Stimulated activated CD8-positive, alpha-beta memory T cell treated with anti-CD3 and anti-CD28 coated beads, Interleukin-2, amount 100 ng/mL, for 1 hour (primary cell): ENCODE measurements at places on chromosomes 3 and 15.
A peak's percentile ranks its signal among the peaks of the same experiment; 100 is the strongest.

GRCh38 chr3:101433652-101434051, 79.4 kb downstream of the SENP7 start:
- no peak for DNase-seq

DNA sequence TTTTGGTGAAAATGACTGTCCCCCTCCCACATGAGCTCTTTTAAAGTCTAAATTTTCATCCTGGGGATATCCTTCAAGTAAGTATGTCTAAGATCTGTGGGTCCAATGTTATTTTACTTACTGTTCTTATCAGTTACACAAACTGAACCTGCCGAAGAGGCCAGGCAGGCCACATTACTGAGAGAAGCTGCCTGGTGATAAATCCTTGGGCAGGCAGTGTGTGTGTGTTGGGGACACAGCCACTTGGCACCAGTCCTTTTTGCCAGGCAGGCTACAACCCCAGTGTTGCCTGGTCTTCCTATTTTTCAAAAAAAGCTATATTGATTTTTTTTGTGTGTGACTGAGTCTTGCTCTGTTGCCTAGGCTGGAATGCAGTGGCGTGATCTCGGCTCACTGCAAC, 50.6 kb upstream of the RASA2 start:
- no peak for DNase-seq

- DNase-seq, result no peak
These were observed 27.4 kb upstream of the ALPK3 start for GRCh38 chr15:84789762-84790161.

DNA sequence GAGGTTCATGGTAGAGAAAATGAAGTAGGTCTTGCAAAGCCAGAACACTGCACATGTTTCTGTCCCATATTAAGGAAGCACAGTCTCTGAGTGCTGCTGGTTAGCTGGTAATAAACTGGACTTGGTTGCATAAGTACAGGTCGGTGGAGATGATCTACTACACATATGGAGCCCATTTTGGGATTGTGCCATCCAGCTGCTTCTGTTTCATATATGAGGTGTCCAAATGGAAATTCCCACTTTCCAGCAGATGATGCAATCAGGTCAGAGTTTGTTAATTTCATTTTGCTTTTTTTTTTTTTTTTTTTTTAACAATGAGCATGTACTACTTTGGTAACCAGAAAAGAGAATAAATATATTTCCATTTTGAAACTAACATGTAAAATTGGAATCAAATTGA, 122.6 kb downstream of the SATB1 start:
- no peak for DNase-seq

- DNase-seq, result no peak
These were observed 36.8 kb downstream of the TMEM108 start for GRCh38 chr3:133074977-133075376.

GRCh38 chr15:58546635-58547627, 115.1 kb downstream of the LIPC start:
- no peak for DNase-seq

DNA sequence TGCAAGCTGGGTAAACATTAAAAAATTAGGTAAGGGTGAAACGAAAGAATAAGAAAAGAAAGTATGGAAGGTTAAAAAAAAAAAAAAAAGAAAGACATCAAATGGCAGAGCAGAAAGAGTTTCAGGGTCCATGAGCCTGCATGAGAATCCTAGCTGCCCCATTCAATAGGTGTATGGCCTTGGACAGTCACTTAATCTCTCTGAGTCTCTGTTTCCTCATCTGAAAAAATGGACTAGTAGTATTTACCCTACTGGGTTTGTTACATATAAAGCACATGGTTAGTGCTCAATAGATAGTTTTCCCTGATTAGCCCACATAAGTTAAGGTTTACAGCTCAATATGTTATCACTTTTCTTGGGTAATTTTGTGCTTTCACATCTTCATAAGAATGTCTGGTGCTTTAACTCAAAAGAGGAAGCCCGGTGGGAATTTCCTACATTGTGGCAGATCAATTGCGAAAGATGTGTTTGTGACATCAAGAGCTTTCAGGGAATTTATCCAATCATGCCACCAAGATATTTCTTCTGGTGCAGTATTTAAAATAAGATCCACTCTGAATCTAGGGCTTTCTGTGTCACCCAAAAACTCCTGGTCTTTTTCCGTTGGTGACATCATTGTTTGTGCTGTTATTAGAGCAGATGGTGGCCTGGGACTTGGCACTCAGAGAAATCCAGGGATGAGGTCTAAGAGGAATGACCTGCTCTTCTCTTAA, 57.2 kb upstream of the UBE2E1 start:
- no peak for DNase-seq

GRCh38 chr3:130242850-130243569, 102.5 kb upstream of the COL6A5 start:
- no peak for DNase-seq

DNA sequence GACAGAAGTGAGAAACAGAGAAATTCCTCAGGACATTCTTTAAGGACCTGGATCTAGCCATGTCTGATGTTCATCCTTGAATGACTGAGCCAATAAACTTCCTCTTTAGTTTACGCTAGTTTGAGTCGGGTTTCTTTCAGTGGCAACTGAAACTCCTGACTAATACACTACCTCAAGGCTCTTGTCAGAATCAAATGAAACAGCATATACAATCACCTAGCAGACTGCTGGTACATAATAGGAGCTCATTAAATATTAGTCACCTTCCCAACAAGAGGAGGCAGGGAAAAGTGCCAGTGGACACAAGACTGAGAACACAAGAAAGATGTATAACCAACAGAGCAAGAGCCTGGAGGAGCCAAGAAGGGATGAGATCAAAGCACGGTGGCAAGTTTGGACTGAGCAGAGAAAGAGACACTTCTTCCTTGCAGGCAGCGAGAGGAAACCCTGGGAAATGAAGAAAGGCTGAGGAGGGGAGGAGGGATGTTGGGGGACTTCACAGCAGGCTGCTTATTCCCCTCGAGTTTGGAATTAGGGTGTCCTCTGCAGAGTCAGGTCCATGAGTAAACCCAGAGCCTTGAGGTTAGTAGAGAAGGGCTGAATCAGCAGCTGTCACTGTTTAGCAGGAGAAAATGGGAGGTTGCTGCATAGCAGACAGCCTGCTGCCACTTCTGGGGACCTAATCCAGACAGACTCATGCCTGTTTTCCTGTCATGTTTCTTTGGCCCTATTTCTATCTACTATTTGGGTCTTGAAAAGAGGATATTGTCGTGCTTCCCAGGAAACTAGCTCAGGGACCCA, 73.3 kb downstream of the MRPL46 start:
- DNase-seq, result no peak

DNA sequence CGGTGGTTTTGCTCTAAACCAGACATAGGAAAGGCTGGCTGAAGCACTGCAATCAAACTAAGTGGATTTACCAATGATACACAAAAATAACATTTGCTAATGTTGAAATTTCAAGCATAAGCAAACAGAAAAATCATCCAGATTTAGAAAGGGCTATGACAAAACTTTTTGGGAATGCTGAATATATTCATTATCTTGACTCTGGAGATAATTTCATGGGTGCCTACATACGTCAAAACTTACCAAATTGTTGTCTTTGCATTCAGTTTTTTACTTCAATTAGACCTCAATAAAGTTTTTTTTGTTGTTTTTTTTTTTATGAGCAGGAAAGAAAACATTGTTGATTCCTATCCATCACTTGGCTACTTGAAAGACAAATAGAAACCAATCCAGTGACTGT, 140.8 kb downstream of the NR2E3 start:
- no peak for DNase-seq

- no peak for DNase-seq
These were observed 524.7 kb upstream of the ZNF717 start for GRCh38 chr3:76310089-76310488.

GRCh38 chr15:74235962-74236361, at the start of gene CCDC33:
Gene CCDC33, plus strand, starts transcription at chr15:74236326. Its CDS starts 394 bp downstream, at chr15:74236720.
- no peak for DNase-seq

GRCh38 chr3:196988241-196989029, 19.8 kb upstream of the PIGZ start:
- DNase-seq, result no peak

GRCh38 chr3:113147681-113148261, 63.6 kb upstream of the BOC start:
- no peak for DNase-seq

GRCh38 chr3:71681224-71681668, 44.0 kb downstream of the EIF4E3 start:
- no peak for DNase-seq

GRCh38 chr15:76178296-76179000, 118.7 kb downstream of the TMEM266 start:
- no peak for DNase-seq

- no peak for DNase-seq
These were observed 25.0 kb downstream of the CGGBP1 start for GRCh38 chr3:88033808-88034207.

GRCh38 chr3:20310629-20311028, 124.6 kb upstream of the SGO1 start:
- DNase-seq, result no peak

DNA sequence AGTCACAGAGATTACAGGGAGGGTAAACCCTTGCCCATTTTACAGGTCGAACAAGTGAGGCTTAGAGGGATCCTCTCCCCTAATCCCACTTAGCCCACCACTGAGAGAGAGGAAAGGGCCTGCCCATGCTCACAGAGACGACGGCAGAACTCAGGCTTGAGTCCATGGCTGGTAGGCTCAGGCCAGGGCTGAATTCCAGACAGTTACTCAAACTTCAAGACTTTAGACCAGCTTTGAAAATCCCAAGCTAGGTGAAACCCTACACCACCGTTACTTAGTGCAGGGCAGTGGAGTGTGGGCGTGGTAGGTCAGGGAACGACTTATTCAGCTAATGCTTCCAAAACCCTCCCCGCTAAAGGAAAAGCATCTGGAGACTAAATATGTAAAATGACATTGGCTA, 16.4 kb downstream of the GRIP2 start:
- no peak for DNase-seq

DNA sequence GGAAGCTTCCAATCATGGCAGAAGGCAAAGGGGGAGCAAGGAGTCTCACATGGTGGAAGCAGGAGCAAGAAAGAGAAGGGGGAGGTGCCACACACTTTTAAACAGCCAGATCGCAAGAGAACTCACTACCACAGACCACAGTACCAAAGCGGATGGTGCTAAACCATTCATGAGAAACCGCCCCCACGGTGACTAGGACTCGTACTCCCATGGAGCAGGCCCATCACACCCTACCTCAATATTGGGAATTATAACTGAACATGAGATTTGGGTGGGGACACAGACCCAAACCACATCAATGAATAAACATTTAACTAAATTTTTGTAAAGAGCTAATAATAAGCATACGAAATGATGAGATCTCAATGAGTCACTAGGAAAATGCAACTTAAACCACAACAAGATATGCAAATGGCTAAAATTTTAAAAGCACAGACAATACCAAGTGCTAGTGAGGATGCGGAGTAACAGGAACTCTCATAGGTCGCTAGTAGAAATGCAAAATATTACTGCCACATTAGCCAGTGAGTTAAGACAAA, 10.0 kb downstream of the MRPS25 start:
- DNase-seq, result peak; percentile 17

DNA sequence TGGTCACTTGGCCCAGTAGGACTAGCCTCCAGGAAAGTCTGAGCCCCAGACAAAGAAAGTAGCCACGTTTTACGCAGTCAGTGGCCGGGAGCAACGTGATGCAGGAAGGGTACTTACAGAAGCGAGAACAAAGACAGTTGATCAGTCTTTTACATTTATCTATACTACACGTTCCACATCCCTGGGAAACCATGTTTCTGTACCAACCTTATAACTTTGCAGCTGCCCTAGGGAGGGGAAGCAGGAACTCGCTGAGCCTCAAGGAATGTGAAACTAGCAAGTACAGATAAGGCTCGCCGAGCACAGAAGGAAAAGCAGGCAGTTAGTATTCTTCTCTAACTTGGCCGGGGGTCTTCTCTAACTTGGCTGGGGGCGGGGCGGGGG, 3.4 kb upstream of the KNL1 start:
- DNase-seq, result no peak

- DNase-seq, result no peak
These were observed 19.9 kb upstream of the LRIG1 start for GRCh38 chr3:66520724-66521123.

GRCh38 chr15:101256757-101257156, 4.9 kb upstream of the CHSY1 start:
- DNase-seq, result no peak

- DNase-seq, result no peak
These were observed 58.4 kb downstream of the CAPN7 start for GRCh38 chr3:15264486-15264885.

GRCh38 chr15:89430530-89431341, 65.6 kb downstream of the RHCG start:
- peak; percentile 80 for DNase-seq

GRCh38 chr15:98442379-98442833, 205.9 kb upstream of the IGF1R start:
- DNase-seq, result no peak

DNA sequence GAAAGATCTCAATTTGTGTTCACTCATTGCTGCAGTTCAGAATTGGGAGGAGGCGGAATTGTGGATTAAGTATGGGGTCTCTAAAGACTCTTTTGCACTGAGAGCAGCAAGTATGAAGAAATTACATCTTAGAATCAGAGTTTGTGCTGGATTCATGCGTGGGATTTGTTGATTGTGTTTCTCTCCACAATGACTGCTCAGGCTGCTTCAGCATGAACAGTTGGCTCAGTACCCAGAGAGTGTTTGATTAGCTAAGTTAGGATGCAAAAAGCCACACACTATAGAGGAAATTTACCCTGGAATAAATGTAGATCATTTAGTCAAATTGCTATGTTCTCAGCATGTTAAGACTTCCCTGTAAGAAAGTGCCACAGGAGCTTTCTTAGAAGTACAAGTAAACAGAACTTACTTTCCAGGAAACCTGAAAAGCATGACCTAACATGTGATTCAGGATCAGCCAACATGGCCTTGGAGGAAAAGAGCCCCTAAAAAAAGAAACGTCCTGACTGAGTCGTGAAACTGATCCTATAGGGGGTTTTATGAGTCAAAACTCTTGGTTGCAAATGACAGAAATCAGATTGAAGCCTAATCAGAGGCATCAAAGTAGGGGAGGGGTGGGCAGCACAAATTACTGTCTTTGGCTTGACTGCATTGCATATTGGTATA, 32.6 kb downstream of the HHLA2 start:
- DNase-seq, result no peak

DNA sequence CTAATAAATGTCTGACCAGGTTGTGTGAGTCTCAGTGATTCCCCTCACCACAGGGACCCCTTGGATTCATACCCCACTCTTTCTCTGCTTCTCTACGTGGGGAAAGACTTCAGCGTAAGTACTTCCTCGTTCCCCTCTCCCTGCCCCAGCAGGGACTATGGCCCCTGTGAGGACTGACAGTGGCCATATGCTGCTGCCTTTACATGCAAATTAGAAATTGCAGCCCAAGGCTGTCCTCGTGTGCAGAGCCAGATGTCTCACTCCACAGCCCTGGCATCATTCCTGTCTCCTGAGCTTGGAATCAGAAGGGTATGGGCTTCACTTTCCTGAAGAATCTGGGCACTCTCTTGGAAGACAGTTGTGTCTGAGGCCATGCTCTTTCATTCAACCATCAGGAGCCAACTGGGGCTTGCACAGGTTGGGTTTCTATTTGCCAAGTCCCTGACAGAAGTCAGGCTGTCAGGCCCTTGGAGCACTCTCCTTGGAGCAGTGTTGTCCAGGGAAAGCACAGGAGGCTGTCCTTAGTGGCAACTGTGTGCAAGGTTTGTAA, 30.5 kb upstream of the IQCF2 start:
- no peak for DNase-seq

GRCh38 chr3:17935222-17935621, 192.8 kb upstream of the TBC1D5 start:
- DNase-seq, result no peak
